Cardiac muscle cell (in vitro differentiated cells and primary cell): ENCODE measurements at places on chromosomes 3 and 15. TPM values are rescaled to one million over a fixed set of nuclear protein-coding genes. Genes with fewer than 3 reads are reported as not detected.

Gene POPDC2
- 180 and 214 TPM in 2 replicates for total RNA-seq

Gene KIF9
- 10.8 and 14.7 TPM in 2 replicates for total RNA-seq

Gene MAP1A
- total RNA-seq: 30.6 TPM in 2 replicates

DNA sequence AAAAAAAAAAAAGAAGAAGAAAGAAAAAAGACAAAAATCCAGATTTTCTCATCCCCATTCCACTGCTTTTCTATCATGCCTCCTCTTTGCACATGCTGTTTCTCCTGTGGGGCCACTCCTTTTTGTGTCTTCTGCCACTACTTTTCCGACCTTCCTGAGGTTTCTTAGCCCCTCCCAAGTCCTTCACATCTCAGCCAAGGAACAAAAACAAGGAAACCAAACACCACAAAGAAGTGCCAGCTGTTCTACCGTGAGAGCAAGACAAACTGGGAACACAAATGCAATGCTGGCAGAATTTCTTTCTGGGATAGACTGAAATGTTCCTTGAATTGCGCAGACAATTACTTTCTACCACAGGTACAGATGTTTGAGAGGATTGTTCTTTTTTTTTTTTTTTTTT lies 83.2 kb downstream of the MB21D2 start:
- no peak for DNase-seq

Gene PLA1A
- total RNA-seq: 0.07 TPM in 1 of 2 replicates, not detected in the other

Gene SLC22A14
- 0.07 and 0.12 TPM in 2 replicates for total RNA-seq

- no peak for DNase-seq
These were observed 119.3 kb upstream of the PFN2 start for GRCh38 chr3:150090006-150090405.

Gene ADCY5
- 47.7 and 93.7 TPM in 2 replicates for total RNA-seq

Gene ABHD17C
- total RNA-seq: 1.4 and 1.7 TPM in 2 replicates

GRCh38 chr3:38969317-38970235 lies 82.2 kb downstream of the SCN11A start:
- DNase-seq: no peak

- peak; percentile 28 for DNase-seq
These were observed 2.9 kb upstream of the NME9 start for GRCh38 chr3:138332472-138333073.

GRCh38 chr15:50876989-50877360 lies 31.5 kb upstream of the AP4E1 start:
- DNase-seq: peak; percentile 77

DNA sequence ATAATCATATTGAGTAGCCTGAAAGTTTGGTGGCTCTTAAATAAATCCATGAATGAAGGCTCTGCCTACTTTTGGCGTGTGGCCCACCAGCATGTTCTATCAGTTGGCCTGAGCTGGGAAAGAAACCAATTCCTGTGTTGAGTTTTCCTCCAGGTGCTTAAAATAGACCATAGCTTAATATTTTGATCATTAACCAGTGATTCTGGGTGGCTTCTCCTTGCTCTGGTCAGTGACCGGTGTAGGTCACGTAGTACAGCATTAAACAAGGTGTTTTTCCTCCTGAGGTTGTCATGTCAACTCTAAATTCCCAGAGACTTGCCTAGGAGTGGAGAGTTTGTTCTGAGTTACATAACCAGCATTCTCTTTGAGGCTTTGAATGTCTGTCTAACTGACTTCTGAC lies 1.3 kb downstream of the HHLA2 start:
- no peak for DNase-seq

Gene CHST2
- total RNA-seq: 12.0 and 23.2 TPM in 2 replicates

DNA sequence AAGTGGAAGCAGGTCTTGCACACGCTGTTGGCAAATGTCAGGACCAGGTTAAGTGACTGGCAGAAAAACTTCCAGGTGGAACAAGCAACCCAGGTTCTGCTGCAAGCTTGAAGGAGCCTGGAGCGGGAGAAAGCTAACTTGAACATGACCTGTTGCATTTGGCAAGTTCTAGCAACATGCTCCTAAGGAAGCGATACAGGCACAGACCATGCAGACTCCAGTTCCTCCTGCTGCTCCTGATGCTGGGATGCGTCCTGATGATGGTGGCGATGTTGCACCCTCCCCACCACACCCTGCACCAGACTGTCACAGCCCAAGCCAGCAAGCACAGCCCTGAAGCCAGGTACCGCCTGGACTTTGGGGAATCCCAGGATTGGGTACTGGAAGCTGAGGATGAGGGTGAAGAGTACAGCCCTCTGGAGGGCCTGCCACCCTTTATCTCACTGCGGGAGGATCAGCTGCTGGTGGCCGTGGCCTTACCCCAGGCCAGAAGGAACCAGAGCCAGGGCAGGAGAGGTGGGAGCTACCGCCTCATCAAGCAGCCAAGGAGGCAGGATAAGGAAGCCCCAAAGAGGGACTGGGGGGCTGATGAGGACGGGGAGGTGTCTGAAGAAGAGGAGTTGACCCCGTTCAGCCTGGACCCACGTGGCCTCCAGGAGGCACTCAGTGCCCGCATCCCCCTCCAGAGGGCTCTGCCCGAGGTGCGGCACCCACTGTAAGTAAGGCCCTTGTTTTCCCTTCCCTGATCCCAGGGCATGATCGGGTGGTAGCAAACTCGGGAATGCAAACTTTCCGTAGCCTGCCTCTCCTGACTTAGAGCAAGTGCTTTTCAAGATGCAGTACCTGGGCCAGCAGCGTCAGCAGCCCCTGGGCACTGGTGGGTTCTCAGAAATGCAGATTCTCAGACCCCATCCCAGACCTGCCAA lies 759 bp downstream of the GALNT15 start:
- DNase-seq: no peak

Gene TJP1
- total RNA-seq: 76.2 and 93.9 TPM in 2 replicates

Gene CLDN16
- 0.18 TPM in 1 of 2 replicates, not detected in the other for total RNA-seq

DNA sequence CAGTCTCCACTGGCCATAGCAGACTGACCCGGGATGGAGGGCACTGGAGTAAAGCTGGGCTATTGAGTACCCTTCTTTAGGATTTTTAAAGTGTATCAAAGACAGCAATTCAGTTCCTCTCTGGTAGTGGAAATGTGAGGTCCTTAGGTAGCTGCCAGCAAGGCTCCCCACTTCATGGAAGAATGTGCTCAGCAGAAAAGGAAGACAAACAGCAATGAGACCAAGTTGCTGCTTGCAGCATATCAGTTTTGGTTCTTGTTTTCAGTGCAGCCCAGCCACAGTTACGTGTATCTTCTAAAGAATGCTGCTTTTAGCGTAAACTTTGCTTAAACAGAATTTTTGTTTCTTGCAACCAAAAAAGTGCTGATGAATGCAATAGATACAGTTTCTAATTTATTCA lies 374.0 kb upstream of the CBLB start:
- DNase-seq: no peak

DNA sequence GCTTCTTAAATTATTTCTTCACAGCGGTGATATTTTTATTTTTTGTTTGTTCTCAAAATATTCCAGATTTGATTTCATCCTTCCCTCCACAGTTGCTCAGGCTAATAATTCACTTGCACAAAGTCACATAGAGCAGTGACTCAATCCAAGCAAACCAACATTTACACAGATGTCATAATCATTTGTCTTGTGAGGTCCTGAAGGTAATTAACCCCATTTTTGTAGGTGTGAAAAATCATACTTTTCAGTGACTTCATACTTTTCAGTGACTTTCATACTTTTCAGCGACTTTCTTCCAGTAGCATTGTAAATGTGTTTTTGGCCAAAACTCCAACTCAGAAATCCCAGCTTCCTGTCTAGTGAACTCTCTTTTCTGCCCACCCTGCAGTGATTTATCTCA lies 32.1 kb downstream of the CD200 start:
- DNase-seq: no peak

DNA sequence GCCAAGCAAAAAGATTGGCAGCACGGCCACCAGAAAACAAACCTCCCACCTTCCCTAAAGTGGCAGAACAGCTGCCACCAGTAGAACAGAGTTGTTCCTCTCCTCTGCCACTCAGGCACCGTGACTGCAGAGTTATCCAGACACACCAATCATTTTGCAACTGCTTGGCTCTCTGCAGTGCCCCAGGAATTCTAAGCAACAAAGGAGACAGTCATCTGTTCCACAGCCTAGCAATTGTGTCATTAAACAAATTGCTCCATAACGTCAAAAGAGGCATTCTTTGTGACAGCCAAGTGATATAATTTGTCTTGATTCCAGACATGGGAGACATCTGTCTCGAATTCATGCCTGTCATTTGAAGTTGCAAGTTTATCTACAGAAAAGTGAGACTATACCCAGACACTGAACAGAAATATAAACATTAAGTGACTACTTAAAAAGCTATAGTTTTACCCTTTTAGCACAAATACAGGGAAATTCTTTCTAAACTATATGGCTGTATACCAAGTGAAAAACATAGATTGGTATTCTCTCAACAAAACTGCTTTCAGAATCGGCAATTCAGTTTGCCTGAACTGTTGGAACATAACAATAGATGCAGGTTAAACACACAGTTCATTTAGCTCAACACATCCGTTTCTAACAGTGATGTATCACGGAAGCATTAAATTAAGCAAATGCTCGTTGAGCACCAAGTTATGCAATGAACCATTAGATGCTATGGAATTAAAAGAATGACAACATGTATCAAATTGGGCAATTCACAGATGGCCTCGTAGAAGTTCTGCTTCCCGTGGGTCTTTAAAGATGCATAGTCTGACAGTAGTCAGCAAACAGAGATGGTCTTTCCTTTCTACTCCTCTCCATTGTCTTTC lies 281.3 kb downstream of the FGF12 start:
- DNase-seq: no peak

Gene ZKSCAN7
- 24.9 and 27.4 TPM in 2 replicates for total RNA-seq

GRCh38 chr3:18119866-18120265 lies 305.3 kb downstream of the SATB1 start:
- no peak for DNase-seq

Gene RTP1
- total RNA-seq: not detected in 2 replicates

DNA sequence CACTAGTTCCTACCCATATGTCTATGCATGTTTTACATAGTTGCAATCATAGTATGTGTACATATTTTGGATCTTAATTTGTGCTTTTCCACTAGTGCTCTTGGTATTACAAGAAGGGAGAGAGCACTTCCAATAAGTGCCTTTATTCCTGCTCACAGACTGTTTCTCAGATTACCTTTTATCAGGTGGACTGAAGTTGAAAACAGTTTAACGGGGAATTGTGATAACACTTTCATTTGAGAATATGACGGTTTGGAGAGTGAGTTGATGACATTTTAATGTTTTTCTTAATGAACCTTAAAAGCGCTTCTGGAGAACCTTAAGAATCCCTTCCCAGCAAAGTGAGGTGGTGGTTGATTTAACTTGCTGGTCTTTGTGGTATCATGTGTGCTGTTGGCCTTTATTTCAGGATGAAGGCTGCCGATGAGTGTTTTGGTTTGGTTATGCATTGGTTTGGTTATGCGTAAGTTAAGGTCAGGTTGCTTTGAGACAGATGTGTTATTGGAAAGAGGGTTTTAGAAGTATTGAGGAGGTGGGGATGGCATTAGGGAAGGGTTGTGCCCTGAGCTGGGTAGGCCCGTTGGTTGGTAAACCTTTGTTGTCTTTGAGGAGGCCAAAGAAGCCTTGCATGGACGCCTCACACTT lies 2.8 kb downstream of the EDEM1 start:
- DNase-seq: no peak

Gene SYNPR
- total RNA-seq: 0.36 and 0.60 TPM in 2 replicates

Gene C3orf85
- not detected in 2 replicates for total RNA-seq

GRCh38 chr3:15685927-15686326 lies 84.4 kb downstream of the BTD start:
- no peak for DNase-seq

DNA sequence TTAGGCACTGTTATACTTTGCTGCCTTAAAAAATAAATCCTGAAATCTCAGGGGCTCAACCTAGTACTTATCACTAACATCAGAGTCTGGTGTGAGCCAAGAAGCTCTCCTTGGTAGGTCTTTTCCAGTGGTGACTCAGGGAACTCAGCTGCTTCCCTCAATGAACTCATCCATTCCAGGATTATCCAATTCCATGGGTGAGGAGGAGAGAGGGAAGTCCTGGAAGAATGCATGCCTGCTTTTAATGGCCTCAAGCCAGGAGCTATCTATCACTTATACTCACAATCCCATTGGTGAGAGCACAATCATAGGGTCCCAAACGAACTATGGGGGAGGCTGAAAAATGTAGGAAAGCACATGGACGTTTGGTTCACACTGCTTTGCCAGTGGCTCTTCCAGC lies 113.6 kb downstream of the POLR2M start:
- peak; percentile 25 for DNase-seq

DNA sequence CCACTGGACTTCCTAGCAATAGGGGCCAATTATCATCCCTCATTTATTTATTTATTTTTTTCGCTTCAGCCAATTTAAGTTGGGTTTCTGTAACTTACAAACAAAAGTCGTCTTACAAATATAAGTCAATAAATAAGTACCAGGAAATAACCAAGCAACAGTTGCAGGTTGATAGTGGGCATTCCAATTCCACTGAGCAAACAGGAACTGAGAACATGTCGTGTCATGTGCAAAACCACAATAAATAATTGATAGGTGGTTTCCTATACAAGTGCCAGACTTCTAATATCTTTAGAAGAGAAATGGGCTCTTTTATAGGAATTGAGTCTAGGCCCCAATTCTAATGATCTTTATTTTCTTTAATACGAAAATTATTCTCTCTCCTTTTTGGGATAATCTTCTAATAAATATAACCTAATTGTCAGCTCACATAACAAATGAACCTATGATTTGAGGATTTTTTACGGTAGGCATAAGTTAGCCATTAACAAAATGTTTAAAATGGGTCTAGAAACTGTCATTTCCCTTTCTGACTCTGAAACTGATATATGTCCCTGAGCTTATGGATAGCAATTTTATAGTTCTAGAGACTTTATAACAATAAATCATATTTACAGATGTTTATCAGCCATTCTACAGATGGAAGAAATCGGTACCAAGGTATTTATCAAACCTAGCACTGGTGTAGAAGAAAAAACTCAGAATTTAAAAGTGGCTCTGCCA lies 571.8 kb downstream of the FOXP1 start:
- DNase-seq: no peak

- DNase-seq: no peak
These were observed 94.1 kb downstream of the VGLL4 start for GRCh38 chr3:11549580-11550140.

Gene CRELD1
- 151 and 178 TPM in 2 replicates for total RNA-seq

- DNase-seq: peak; percentile 79
These were observed 25.2 kb downstream of the CORO2B start for GRCh38 chr15:68603951-68604350.

Gene XXYLT1
- total RNA-seq: 59.1 and 62.2 TPM in 2 replicates

GRCh38 chr3:147405231-147406027 lies 914 bp downstream of the ZIC4 start:
- no peak for DNase-seq

DNA sequence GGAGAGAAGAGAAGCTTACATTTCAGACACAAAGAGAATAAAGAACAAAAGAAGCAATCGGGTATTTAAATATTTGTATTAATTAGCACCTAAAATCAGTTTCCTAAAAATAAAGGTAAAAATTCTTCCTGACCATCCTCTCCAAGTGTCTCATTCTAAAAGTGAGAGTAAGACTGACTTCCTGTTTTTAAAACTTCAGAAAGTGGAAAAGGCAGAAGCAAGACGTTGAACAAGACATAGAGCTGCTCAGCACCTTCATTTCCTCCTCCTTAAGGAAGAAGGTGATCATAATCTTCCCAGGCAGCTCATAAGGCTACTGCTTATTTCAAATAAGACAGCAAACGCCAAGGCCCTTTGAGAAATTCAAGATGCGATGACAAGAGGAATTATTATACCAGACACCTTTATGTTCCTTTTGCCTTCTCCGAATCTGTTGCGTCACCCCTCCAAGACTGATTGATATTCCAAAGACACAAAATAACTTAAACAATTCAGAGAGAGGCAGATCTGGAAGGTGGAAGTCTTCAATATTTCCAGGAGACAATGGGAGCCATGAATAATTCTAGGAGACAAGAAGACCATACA lies 238.8 kb upstream of the TLE3 start:
- DNase-seq: no peak
